ENCODE measurements at places on chromosomes 16 and 17.

DNA sequence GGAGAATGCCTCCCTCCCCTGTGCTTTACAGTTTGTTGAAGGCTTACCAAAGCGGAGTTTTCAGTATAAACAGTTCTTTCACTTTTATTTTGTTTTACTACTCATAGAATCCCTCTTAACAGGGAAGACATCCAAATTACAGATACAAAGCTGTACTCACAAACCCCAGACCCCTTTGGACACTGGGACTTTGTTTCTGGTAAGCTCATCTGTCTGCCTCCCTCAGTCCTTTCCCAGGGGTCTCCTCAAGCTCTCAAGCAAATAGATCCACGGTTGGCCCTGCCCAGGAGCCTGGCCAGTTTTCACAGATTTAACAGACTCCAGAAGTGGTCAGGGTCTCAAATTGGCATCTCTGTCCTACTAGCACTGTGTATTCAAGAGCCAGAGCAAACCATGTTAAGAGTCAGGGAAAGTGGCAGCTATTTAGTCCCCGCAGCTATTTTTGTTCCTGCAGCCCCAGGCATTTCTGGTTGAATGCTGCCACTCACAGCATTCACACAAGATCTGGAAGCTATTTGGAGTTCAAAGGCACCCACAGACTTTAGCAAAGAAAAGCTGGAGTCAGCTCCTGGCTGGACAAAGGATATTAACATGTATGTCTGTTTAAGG, 54.2 kb downstream of the TMEM100 start:
- DNase-seq = no peak

- DNase-seq = no peak
Measured at GRCh38 chr16:81018496-81018895, 11.5 kb downstream of the CENPN start.

- DNase-seq = no peak
Measured at GRCh38 chr16:30556125-30556473, 2.1 kb downstream of the ZNF764 start.

DNA sequence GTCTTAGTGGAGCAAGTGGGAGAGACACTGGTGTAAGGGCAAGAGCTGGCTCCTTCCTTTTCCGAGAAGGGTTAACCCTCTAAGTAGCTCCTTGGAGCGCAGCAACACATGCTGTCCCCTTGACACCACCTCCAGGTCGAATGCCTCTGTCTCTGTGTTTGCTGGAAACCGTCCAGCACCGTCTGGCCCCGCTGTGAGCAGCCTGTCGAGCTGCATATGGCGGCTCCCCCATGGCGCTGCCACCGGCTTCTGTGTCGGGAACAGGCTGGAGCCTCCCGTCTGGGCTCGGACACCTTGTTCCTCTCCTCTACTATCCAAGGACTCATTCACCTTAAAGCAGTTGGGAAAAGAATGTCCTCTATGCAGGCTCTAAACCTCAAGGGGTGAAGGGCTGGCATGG, 28.9 kb upstream of the WSCD1 start:
- DNase-seq = no peak

- DNase-seq = no peak
Measured at GRCh38 chr16:4979164-4979563, 21.0 kb downstream of the SEC14L5 start.

- DNase-seq = no peak
Measured at GRCh38 chr16:87424266-87424665, 32.1 kb downstream of the MAP1LC3B start.

- no peak for DNase-seq
Measured at GRCh38 chr16:2090777-2091546, 43.2 kb downstream of the TSC2 start.

- no peak for DNase-seq
Measured at GRCh38 chr17:13538841-13539411, 62.8 kb downstream of the HS3ST3A1 start.

DNA sequence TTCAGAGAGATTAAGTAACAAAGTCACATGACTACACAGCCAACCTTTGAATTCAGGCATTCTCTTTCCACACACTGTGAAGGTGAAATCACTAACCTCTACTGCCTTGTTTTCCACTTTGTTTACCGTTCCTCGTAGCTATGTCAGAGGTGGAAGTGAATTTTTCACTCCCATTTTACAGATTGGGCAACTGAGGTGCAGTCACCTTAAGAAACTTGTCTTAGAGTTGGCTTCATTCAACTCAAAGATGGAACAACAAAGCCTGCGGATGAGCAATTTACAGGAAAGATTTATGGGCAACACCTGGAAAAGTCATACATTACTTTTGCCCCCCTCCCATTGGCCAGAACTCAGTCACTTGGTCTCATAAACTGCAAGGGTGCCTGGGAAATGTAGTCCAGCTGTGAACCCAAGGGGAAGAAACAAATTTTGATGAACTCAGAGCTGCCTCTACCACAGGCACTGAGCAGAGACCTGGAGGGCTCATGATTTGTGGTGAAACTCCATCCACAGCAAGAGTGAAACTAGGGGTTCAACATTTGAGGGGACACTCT, 784.6 kb upstream of the EEF2KMT start:
- no peak for DNase-seq

DNA sequence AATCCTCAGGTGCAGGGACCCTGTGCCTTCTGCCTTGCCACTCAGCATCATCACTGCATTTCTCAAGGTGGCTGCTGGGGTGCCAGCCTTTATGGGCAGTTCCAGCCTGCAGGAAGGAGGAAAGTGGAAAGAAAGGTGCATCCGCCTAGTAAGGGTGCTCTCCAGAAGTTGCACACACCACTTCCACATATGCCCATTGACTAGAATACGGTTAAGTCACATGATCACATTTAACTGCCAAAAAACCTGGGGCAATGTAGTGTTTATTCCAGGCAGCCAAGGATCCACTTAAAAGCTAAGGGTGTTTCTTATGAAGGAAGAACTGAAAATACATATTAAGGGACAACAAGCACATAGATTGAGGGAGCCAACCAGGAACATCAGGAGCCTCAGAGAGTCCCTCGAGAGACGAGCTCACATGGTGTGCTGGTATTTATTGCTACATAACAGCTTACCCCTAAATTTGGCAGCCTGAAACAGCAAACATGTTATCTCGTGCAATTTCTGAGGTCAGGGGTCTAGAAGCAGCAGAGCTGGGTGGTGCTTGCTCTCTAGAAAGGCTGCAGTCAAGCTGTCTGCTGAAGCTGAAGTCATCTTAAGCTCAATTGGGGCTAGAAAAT, 52.0 kb upstream of the MMP2 start:
- no peak for DNase-seq

GRCh38 chr17:77502626-77503292, 362.0 kb downstream of the SEC14L1 start:
- DNase-seq = no peak
